ENCODE measurements at places on chromosomes 13 and 19.

- no peak for DNase-seq
Measured at GRCh38 chr13:83085186-83085900, 796.9 kb downstream of the SLITRK1 start.

DNA sequence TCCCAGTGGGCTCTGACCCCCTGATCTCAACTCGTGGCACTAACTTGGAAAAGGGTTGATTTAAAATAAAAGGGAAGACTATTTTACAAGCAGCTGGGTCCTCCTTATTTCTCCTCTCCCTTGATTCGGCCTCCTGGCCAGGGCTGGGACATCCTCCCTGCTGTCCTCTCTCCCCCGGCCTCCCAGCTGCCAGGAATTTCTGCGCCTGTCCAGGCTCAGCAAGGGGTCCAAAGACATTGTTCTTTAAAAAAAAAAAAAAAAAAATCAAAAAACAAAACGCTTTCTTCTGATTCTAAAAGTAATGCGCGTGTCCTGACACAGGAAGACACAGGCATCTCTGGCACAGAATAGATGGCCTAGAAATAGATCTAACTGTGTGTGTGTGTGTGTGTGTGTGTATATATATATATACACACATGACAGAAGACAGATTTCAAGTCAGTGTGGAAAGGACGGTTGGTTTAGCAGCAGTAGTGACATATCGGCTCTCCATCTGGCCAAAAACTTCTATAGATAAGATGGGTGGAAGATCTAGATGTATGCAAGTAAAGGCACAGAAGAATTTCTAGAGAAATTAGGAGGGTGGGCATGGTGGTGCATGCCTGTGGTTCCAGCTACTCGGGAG lies 12.3 kb upstream of the LENG8 start:
- DNase-seq = no peak

DNA sequence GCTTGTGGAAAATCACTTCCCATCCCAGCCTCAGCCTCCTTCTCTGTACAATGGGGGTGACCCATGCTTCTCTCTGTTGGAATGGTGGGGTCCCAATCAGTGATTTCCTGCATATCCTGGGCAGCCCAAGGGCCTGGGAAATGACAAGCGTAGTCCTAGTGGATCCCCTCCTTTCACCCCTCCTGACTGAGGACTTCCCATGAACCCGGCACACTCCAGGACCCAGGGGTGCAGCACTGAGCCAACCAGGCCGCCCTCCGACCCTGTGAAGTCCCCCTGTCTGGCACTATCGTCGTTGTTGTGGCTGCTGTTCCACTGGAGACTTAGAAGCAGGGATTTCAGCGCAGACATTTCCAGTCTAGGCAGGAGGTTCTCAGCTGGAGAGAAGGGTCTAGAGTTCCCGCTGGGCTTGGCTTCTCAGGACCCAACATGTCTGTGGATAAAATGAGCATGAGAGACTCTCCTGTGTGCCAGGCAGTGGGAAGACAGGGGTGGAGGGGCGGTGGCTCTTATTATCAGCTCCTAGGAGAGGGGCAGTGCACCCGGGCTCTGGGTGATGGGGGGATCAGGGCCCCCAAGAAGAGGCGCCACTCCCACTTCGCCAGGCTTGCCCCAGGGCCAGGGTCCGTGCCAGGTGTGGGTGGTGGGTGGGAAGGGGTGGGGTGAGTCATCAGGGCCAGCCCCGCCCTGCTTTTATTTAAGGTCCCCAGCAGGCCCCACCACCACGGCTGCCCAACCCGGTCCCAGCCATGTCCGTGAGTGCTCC lies at the start of gene LGALS7B:
TSS of gene LGALS7B (plus strand) at position 723 of the 766 bp plus-strand sequence. CDS start at position 750, 27 bp downstream.
- DNase-seq = no peak

GRCh38 chr13:76709851-76710250 lies 176.4 kb downstream of the KCTD12 start:
- DNase-seq = no peak

- DNase-seq = no peak
Measured at GRCh38 chr13:22014469-22014868, 343.6 kb downstream of the FGF9 start.

DNA sequence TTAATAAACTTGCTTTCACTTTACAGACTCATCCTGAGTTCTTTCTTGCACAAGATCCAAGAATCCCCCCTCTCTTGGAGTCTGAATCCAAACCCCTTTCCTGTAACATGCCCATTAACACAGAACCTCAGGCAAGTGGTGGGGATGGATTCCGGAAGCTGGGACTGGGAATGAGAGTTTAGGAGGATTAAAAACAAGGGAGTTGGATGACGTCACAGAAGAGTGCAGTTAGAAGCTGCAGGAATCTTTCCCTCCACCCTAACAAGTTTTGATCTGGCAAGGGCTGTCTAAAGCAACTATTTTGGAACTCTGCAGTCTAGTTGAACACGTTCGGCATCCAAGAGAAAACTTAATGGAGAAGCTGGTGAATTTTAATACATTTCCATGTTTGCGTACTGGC lies 48.2 kb upstream of the PEPD start:
- no peak for DNase-seq

DNA sequence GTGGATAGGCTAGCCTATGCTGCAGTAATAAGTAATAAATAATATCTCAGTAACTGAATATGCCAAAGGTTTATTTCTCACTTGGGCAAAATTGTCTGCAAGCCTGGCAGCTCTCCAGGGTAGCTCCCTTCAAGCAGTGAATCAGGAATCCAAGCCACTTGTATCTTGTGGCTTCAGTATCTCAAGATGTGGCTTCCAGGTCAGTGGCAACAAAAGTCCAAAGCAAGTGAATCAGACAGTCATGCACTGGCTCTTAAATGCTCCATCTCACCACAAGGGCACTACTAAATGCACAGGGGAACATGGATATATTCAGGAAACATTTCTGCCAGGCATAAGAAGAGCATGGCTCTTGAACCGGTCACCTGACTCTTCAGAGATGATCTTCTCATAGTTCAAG lies 126.3 kb downstream of the KCTD12 start:
- DNase-seq = peak; percentile 13

DNA sequence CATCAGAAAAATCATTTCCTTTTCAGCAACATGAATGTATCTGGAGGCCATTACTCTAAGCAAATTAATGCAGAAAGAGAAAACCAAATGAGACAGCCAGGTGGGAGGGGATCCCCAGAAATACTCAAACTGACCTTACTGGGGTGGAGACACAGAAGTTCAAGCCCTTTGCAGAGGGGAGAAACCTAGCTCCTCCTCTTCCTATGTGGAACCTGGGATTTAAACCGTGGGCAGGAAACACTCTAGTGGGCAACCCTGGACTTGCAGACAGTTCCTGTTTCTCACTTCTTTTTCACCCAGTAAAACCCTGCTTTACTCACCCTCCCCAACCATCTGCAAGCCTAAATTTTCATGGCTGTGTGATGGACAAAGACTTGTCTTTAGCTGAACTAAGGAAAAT lies 61.3 kb downstream of the SLITRK6 start:
- no peak for DNase-seq

- DNase-seq = no peak
Measured at GRCh38 chr19:49297403-49297802, 27.6 kb downstream of the SLC6A16 start.

DNA sequence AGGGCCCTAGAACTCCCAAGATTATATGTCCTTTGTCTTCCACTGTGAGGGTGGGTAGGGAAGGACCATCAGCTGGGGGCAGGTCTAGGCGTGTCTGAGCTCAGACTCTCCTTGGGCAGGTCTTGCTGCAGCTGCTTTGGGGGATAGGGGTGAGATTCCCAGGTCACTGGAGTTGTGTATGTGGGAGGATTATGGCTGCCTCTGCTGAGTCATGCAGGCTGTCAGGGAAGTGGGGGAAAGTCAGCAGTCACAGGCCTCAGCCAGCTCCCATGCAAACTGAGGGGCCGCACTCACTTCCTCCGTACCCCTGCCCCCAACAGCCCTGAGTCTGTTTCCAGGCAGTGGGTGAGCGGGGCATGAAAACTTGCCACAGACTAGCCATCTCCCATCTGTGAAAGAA lies 600.8 kb downstream of the DIAPH3 start:
- no peak for DNase-seq

DNA sequence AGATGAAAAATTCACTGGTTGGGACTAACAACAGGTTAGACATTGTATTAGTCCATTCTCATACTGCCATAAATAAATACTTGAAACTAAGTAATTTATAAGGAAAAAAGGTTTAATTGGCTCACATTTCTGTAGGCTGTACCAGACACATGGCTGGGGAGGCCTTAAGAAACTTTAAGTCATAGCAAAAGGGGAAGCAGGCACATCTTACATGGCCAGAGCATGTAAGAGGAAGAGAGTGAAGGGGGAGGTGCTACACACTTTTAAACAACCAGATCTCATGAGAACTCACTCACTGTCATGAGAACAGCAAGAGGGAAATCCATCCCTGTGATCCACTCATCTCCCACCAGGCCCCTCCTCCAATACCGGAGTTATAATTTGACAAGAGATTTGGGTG lies 125.9 kb downstream of the SUCLA2 start:
- no peak for DNase-seq

- DNase-seq = no peak
Measured at GRCh38 chr13:64471916-64472315, 2758.2 kb downstream of the PCDH9 start.

Measured in NCI-H524 treated with DMSO at 0.1 percent for 48 hours (cell line).